SJSA1 (cell line): ENCODE measurements at places on chromosomes 13 and 19. TPM values are rescaled to one million over a fixed set of nuclear protein-coding genes. Genes with fewer than 3 reads are reported as not detected.

The GJA3 gene
- total RNA-seq = not detected in 2 replicates

The ZNF813 gene
- total RNA-seq = 0.88 and 2.9 TPM in 2 replicates

The ODAD3 gene
- 0.24 TPM in 1 of 2 replicates, not detected in the other for total RNA-seq

The PSG7 gene
- total RNA-seq = not detected in 2 replicates

GRCh38 chr13:70125693-70126092 is 17.4 kb upstream of the KLHL1 start:
- no peak for DNase-seq

- DNase-seq = no peak
These were observed 103.9 kb downstream of the GGACT start for GRCh38 chr13:100484702-100485101.

DNA sequence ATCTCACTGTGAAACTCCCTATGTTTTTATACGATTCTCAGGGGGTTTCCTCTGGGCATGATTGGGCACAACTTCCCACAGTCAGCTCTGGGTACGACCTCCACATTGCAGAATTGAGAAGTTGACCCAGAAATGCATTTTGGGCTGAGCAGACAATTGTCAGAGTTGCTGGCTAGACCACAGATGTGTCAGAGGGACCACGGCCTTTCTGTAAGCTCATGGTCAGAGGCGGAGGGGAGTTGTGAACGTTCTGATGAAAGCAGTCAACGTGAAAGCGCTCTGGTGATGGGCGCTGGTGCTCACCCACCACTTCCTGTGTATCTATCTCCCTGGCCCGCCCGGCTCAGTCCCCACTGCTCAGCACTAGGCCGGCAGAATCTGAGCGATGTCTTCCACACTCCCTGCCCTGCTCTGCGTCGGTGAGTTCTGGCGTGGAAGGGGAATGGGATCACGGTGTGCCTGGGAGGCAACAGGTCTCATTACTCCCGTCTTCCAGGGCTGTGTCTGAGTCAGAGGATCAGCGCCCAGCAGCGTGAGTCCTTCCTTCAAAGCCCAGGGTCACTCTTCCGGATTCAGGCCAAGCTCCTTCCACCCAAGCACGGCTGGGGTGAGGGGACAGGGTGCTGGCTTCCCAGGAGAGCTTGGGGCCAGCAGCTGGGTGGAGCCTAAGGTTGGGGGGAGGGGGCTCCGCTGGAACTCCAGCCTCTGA is at the start of gene NCR1:
Gene NCR1 (plus strand): TSS at position 346 of the 709 bp plus-strand sequence. CDS start 40 bp downstream, at position 386.
- no peak for DNase-seq

DNA sequence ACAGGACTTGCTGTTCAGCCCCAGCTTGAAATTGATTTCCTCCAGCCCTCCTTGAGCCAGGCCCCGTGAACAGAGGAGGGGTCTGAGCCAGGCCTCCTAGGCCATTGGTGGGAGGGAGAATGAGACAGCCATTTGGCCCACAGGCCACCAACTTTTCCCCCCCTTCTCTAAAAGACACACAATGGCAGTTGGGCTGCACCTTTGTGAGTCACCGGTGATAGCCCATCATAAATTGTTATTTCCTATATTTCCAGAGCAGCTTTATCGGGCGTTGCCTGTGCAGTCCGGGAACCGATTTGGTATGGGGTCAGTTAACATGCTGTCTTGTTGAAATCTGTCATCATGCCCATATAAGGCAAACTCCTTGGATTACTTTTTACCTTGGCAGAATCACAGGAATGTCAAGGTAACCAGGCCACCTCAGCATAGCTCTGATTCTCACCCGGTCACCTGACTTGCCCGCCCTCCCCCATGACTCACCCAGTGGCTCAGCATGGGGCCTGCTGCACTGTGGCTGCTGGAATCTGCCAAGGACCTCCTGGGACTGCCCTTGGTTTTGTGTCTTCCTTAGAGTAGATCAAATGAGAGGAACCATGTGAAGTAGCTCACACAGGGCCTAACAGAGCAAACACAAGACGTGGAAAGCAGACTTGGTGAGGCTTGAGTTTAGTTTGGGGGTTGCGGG is 36.1 kb downstream of the ACTN4 start:
- DNase-seq = peak; percentile 94

- DNase-seq = no peak
These were observed 7.9 kb upstream of the F10 start for GRCh38 chr13:113114511-113115362.

DNA sequence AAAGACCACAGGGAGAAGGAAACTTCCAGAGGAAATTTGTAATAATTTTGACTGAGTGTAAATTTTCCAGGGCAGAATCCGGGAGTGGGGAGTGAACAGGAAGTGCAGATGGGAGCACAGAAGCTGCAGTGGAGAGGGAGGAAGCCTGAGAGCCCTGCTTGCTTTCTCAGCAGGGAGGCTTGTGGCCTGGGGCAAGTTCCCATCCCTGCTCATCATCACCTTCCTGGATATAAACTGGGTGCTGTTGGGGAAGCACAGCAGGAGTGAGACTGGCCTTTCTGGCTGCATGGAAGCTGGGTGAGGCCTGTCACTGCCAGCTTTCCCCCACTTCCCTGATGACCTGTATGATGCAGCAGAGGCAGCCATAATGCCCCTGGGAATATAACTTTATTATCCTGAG is 532.9 kb downstream of the SLITRK6 start:
- no peak for DNase-seq

DNA sequence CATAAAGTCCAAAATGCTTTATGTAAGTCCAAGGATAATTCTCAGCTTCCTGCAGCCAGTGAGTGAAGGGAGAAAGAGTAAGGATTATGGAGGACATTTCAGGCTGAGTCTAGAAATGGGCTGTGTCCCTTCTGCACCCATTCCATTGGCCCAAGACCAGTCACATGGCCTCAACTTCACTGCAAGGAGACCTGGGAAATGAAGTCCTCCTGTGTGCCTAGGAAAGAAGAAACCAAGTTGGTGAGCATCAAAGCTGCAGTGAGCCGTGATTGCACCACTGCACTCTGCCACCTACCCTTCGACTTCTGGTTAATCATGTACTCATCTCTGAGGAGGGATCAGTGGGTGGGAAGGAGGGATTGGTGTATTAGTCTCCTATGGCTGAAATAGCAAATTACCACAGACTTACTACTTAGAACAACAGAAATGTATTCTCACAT is 3.6 kb upstream of the CD37 start:
- no peak for DNase-seq
